OCI-LY7 (cell line): ENCODE measurements at places on chromosomes 1 and 21. TPM values are rescaled to one million over a fixed set of nuclear protein-coding genes. Genes with fewer than 3 reads are reported as not detected.

Gene MATN1
- total RNA-seq, result 0.42 TPM in 1 of 2 replicates, not detected in the other

DNA sequence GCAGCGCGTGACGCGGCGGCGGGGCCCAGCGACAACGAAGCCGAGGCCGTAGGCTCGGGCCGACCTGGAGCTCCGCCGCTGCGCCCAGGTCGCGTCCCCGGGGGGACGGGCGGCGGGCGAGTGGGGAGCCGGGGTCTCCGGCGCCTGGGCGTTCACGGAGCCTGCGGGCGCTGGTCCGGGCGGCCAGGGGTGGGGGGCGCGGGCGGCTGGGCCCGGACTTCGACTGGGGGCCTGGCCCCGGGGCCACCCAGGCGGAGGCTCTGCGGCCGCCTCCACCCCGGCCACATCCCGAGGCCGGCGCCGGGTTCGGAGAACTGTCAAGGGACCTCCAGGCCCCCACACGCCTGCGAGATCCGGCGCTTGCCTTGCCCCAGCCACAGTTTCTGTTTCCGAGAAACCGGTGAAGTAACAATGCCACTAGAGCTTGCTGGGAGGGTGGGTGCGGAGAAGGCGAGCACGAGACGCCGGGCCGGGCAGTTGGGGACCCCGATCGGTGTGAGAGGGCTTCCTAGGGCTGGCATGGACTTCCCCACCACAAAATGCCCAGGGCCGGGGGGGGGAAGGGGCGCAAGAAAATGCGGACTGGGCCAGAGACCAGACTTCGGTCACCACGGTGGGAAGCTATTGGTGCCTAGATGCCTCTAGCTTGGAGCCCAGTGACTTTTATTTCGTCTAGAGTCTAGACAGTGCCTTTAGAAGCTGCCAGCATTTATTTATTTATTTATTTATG, 501 bp downstream of the FBXO6 start:
- DNase-seq, result no peak

- peak; percentile 56 for DNase-seq
These were observed 1.2 kb downstream of the KHDRBS1 start for GRCh38 chr1:32014948-32015273.

DNA sequence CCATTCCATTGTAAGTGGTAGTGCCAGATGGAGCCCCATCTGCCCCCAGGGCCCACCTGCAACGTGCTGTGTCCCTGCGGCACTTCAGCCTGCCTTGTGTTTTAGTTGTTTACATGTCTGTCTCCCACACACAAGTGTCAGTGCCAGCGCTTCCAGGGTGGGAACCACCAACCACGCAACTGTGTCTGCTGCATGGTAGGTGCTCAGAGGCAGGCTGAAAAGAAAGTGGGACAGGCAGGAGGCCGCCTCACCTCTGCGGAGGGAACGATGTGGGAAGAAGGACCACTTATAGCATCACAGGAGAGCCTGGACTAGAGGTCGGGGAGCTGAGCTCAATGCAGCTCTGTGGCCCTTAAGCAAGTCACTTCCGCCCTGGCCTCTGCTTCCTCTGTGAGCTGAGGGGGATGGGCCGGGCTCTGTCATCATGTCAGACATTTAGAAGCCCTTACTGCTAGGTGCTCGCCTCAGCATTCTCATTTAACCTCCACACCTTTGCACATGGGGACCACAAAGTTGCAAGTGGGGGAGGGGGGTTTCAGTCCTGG, 17.9 kb downstream of the SLC9A1 start:
- peak; percentile 86 for DNase-seq

DNA sequence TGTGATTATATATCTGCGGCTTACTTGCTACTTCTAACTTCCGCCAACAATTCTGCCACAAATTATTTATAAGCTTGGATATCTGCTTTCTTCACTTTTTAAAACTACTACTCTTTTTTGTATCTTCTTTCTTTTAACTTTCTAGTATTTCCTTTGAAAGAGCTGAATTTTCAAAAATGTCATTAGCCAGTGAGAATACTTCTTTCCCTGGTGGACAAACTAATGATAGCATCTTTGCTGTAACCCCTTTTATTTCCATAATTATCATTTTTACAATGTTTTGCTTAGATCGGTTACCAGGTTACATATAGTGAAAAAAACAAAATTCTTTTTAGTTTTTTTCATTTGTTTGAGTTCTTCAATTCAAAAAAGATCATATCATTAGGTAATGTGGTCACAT, 355.9 kb upstream of the ADGRL4 start:
- no peak for DNase-seq

GRCh38 chr1:36925251-36925650, 109.1 kb downstream of the GRIK3 start:
- no peak for DNase-seq
